Progenitor cell of endocrine pancreas (in vitro differentiated cells): ENCODE measurements at places on chromosomes 4 and X. TPM values are rescaled to one million over a fixed set of nuclear protein-coding genes. Genes with fewer than 3 reads are reported as not detected.

TAF7L gene
- 0.13 and 0.26 TPM in 2 replicates for total RNA-seq

DMRTC1 gene
- total RNA-seq: 0.60 and 1.8 TPM in 2 replicates

ADAMTS3 gene
- total RNA-seq: 0.89 and 1.2 TPM in 2 replicates

YIPF7 gene
- 0.36 and 0.46 TPM in 2 replicates for total RNA-seq

TMEM164 gene
- 100 and 109 TPM in 2 replicates for total RNA-seq

TMEM35A gene
- 5.8 and 7.6 TPM in 2 replicates for total RNA-seq

VCX2 gene
- total RNA-seq: not detected in 2 replicates

SH3RF1 gene
- total RNA-seq: 29.6 and 31.1 TPM in 2 replicates

IL15 gene
- 0.98 and 1.3 TPM in 2 replicates for total RNA-seq

PABPC5 gene
- 2.6 and 3.0 TPM in 2 replicates for total RNA-seq

F8 gene
- 2.7 and 3.4 TPM in 2 replicates for total RNA-seq

TMEM47 gene
- total RNA-seq: 16.8 and 19.1 TPM in 2 replicates

TLR10 gene
- total RNA-seq: 1.7 and 2.1 TPM in 2 replicates

HTN3 gene
- total RNA-seq: not detected in 2 replicates

SMPX gene
- not detected in 2 replicates for total RNA-seq

DUX4 gene
- not detected in 2 replicates for total RNA-seq

KCNIP4 gene
- 0.27 and 0.43 TPM in 2 replicates for total RNA-seq

GDI1 gene
- total RNA-seq: 149 and 151 TPM in 2 replicates

NSG1 gene
- 52.4 and 55.0 TPM in 2 replicates for total RNA-seq

ATP10D gene
- total RNA-seq: 35.2 TPM in 2 replicates

APLN gene
- 0.14 and 0.38 TPM in 2 replicates for total RNA-seq
